ENCODE measurements at places on chromosomes 1 and 21. TPM values are rescaled to one million over a fixed set of nuclear protein-coding genes. Genes with fewer than 3 reads are reported as not detected.

DNA sequence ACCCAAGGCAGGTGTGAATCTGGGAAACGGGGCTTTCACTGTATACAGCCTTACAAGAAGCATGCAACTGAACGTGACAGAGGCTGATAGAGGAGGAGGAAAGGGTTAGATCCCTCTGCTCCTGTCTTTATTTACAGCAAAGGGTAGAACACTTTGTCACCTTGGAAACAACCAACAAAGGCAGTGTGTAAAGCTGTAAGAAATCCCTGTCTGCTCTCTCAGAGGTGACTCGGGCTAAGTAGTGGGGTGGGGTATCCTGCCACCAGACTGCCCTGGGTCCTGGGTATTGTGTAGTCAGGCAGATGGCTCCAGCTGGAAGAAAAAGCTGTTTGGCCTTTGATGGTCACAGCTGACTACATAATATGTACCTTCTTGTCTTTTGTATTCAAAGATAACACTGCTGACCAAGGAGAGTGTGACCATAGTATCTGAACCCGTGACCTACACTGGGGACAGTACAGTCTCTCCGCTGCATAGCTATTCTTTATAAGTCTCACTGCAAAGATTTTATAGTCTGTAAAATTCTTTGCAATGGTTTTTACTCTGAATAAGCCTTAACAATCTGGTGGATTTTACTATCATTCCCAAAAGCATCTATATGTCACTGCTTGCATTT is 22.1 kb upstream of the POU2F1 start:
- no peak overlapping the region for H3K27ac ChIP-seq
- no peaks in the 10 kb centered on the region for H3K27me3 ChIP-seq
- H3K36me3 ChIP-seq: no peaks in the 10 kb centered on the region
- no peaks in the 10 kb centered on the region for H3K4me1 ChIP-seq

GRCh38 chr1:1428174-1428573 is 7.1 kb upstream of the ANKRD65 start:
- H3K4me3 ChIP-seq: no peak overlapping the region
- no peaks in the 10 kb centered on the region for H3K36me3 ChIP-seq
- peaks cover 29% of the 10 kb centered on the region for H3K27me3 ChIP-seq
- peaks cover 52% of the 10 kb centered on the region for H3K4me1 ChIP-seq

- peaks cover 16% of the 10 kb centered on the region for H3K36me3 ChIP-seq
- H3K27me3 ChIP-seq: no peaks in the 10 kb centered on the region
- H3K27ac ChIP-seq: no peak overlapping the region
- H3K4me1 ChIP-seq: peaks cover 64% of the 10 kb centered on the region
- H3K4me3 ChIP-seq: no peak overlapping the region
Observed at GRCh38 chr1:113780374-113781146, 21.3 kb upstream of the PHTF1 start.

DNA sequence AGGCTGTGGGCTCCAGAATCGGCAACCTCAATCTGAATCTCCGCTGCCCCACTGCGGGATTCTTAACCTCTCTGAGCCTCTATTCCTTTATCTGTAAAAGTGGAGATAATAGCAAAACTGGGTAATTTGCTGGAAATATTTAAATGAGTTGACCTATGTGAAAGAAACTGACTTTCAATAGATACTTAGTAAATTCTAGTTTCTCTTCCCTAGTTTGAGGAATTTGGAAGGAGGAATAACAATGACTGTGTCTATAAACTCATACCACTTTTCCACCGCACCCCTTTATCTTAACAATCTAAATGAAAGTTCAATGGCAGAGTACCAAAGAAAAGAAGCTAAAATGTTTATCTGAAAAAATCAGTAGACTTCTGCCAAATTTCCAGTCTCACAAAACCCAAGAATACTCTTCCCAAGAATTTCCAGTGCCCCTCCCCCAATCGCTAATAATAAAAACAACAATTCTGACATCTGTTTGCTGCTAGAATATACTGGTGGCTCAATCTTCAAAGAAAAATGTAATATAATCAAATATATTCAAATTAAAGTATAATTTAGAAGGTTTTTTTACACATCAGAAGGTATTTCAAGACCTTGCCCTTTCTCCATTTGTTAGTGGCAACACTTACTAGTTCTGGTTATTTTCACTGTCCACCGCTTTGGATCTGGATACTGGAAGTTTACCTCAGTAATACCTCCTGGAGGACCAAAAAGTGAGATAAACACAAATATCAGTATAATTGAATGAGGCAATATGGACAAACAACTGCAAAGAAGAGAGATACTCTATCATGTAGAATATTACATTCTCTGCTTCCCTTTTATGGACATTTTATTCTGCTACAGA is 171.2 kb downstream of the LTN1 start:
- peak; percentile 46 for DNase-seq
- no peaks in the 10 kb centered on the region for H3K27me3 ChIP-seq
- H3K4me1 ChIP-seq: peaks cover 6% of the 10 kb centered on the region
- H3K36me3 ChIP-seq: no peaks in the 10 kb centered on the region

DNA sequence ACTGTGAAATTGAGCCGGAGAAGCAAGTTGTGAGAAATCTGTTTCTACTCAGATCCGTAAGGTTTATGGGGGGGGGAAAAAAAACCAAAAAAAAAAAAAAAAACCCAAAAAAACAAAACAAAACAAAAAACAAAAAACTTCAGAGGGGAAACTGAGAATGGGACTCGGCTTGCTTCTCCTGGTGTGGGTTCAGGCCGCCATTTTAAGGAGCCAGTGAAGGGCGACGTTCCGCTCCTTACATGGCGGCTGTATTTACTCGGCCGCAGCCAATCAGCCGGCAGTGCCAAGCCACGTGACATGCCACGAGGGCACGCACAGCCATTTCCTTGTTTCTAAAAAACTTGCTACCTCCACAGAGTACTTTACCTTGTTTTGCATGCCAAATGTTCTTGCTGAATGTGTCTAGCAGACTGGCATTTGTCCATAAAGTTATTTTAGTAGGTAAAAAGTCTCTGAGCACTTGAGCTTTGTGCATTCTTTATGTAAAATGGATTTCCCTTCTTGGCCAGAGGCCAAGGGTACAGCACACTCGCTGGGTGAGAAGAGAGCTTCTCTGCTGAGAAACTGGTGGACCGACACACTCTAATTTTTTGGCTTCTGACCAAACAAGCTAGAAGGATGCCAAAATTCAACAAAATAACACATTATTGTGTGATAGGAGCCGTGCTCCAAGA is 101.8 kb downstream of the NFIA start:
- no peaks in the 10 kb centered on the region for H3K36me3 ChIP-seq
- peak; percentile 96 for DNase-seq
- peak overlapping the region; percentile 34 for H3K4me3 ChIP-seq
- H3K27me3 ChIP-seq: no peaks in the 10 kb centered on the region
- H3K4me1 ChIP-seq: peaks cover 37% of the 10 kb centered on the region

- no peaks in the 10 kb centered on the region for H3K36me3 ChIP-seq
- no peak overlapping the region for H3K4me3 ChIP-seq
- H3K4me1 ChIP-seq: peaks cover 8% of the 10 kb centered on the region
- H3K27me3 ChIP-seq: no peaks in the 10 kb centered on the region
- H3K27ac ChIP-seq: no peak overlapping the region
Observed at GRCh38 chr1:40887652-40888051, 25.5 kb upstream of the CITED4 start.

- no peaks in the 10 kb centered on the region for H3K27me3 ChIP-seq
- peaks cover 11% of the 10 kb centered on the region for H3K36me3 ChIP-seq
- H3K27ac ChIP-seq: no peak overlapping the region
- H3K4me1 ChIP-seq: peaks cover 8% of the 10 kb centered on the region
Observed at GRCh38 chr1:94512816-94513215, 28.7 kb downstream of the F3 start.

DNA sequence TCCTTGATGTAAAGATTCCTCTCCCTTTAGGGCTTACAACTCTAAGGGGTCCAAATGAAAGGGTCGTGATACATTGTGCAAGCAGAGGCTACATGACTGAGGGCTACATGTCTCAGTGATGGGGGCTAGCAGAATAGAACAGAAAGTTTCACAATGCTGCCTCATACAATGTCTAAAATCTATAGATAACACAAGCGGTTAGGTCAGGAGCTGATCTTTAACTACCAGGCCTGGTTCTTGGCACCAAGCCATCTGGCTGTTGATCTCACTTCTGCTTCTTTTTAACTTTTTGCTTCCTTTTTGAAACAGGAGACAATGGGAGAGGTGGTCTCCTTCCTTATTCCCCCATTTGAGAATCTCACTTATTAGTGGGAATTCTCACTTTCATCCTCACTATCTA is 710.2 kb downstream of the AMY1C start:
- no peak overlapping the region for H3K4me3 ChIP-seq
- no peaks in the 10 kb centered on the region for H3K27me3 ChIP-seq
- no peak for DNase-seq
- no peaks in the 10 kb centered on the region for H3K36me3 ChIP-seq
- no peak overlapping the region for H3K27ac ChIP-seq
- no peaks in the 10 kb centered on the region for H3K4me1 ChIP-seq

CTH gene
- total RNA-seq: 0.89 TPM

SYT2 gene
- 0.29 TPM for total RNA-seq

ESRRG gene
- 59.3 TPM for total RNA-seq

CCDC185 gene
- not detected for total RNA-seq

Data from stomach (tissue), 19 donors.